ENCODE measurements at places on chromosomes 6 and 20. TPM values are rescaled to one million over a fixed set of nuclear protein-coding genes. Genes with fewer than 3 reads are reported as not detected.

- peaks cover 4% of the 10 kb centered on the region for H3K4me1 ChIP-seq
- DNase-seq = no peak
- H3K27me3 ChIP-seq = peaks cover 12% of the 10 kb centered on the region
- no peaks in the 10 kb centered on the region for H3K36me3 ChIP-seq
- H3K27ac ChIP-seq = no peak overlapping the region
Observed at GRCh38 chr6:150313781-150314180, 55.0 kb upstream of the IYD start.

- H3K4me3 ChIP-seq = peak within 1 kb of the TSS; percentile 93
- DNase-seq = peak; percentile 94
- peak within 1 kb of the TSS; percentile 93 for H3K27ac ChIP-seq
Observed at GRCh38 chr20:2651772-2652723, at the start of gene NOP56. Gene NOP56, plus strand, starts transcription at chr20:2652632. Its CDS starts 29 bp downstream, at chr20:2652661.

GRCh38 chr6:160831739-160832138 lies 129.7 kb downstream of the PLG start:
- no peaks in the 10 kb centered on the region for H3K27me3 ChIP-seq
- no peak for DNase-seq
- no peak overlapping the region for H3K4me3 ChIP-seq
- no peaks in the 10 kb centered on the region for H3K36me3 ChIP-seq

GRCh38 chr20:50663095-50663821 lies 28.1 kb downstream of the RIPOR3 start:
- H3K4me3 ChIP-seq = no peak overlapping the region
- no peaks in the 10 kb centered on the region for H3K36me3 ChIP-seq
- no peaks in the 10 kb centered on the region for H3K4me1 ChIP-seq
- H3K27ac ChIP-seq = no peak overlapping the region

DNA sequence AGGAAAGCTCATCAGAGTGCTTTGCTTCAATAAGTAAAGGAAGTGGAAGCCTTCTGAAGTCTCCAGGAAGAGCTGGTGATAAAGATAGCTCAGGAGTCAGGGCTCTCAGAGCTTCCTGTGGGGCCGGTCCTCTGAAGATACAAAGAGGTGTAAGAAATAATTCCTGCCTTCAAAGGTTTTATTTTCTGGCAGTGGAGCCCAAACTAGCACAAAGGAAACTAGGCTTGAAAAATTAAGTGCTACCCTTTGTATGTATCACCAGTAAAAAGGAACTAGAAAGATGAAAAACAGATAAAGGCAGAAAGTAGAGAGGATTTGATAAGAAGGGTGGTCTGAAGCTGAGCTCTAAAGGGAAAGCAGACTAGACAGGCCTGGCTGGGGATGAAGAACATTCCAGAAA lies 204.1 kb upstream of the SASH1 start:
- H3K4me1 ChIP-seq = no peaks in the 10 kb centered on the region
- H3K36me3 ChIP-seq = no peaks in the 10 kb centered on the region
- H3K27ac ChIP-seq = no peak overlapping the region

GRCh38 chr6:146111881-146112450 lies 83.1 kb downstream of the GRM1 start:
- no peaks in the 10 kb centered on the region for H3K4me1 ChIP-seq
- H3K4me3 ChIP-seq = no peak overlapping the region
- no peaks in the 10 kb centered on the region for H3K36me3 ChIP-seq
- no peak overlapping the region for H3K27ac ChIP-seq

DNA sequence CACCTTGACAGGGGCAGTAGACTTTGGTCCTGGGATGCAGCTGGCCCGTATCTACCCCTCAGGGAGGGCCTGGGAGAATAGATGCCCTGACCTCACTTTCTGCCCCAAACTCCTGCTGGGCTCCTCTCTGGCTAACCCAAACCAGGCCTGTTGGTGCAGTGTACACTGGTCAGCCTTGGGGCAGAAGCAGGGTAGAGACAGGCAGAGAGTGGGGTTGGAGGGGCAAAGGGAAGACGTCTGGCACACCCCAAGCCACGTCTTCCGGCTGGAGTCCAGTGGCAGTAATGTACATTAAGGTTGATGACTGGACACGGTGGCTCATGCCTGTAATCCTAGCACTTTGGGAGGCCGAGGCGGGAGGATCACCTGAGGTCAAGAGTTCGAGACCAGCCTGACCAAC lies 9.3 kb downstream of the DDR1 start:
- peaks cover 6% of the 10 kb centered on the region for H3K36me3 ChIP-seq
- H3K27me3 ChIP-seq = no peaks in the 10 kb centered on the region

DNA sequence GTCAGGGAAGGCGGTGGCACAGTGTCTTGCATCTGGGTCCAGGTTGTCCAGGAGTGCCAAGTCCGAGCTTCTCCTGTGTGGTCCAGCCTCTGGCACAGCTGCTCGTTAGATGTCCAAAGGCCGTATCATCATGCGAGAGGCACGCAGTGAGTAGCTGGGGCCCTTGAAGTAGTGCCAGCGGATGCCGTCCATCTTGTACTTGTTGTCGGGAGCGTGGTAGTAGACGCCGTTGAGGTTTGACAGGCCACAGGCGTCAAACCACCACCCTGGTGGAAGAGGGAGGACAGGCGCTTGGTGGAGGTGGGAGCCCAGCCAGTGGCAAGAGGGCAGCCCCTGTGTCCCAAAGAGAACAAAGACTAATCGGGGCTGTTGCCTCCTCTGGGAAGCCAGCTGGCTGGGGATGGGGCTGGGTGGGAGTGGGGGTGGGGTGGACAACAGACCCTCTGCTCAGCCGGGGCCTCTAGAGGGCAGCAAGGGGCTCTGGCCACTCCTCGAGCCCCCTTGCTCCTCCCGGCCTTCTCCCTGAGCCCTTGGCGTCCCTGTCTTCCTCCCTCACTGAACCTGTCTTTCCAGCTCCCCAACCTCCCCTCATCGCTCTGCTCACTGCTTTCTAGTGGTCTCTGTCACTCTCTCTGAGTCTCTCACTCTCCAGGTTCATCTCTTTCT lies 39.5 kb downstream of the FAM110A start:
- no peaks in the 10 kb centered on the region for H3K4me1 ChIP-seq
- H3K27me3 ChIP-seq = peaks cover 4% of the 10 kb centered on the region

GRCh38 chr6:111591901-111592461 lies 13.7 kb downstream of the TRAF3IP2 start:
- H3K27ac ChIP-seq = no peak overlapping the region
- H3K36me3 ChIP-seq = peaks cover 29% of the 10 kb centered on the region
- H3K4me3 ChIP-seq = no peak overlapping the region
- H3K27me3 ChIP-seq = no peaks in the 10 kb centered on the region
- peaks cover 23% of the 10 kb centered on the region for H3K4me1 ChIP-seq

- H3K4me3 ChIP-seq = peak overlapping the region; percentile 11
- DNase-seq = no peak
- peaks cover 5% of the 10 kb centered on the region for H3K27me3 ChIP-seq
- peaks cover 31% of the 10 kb centered on the region for H3K4me1 ChIP-seq
- H3K27ac ChIP-seq = peak overlapping the region; percentile 13
- peaks cover 3% of the 10 kb centered on the region for H3K36me3 ChIP-seq
Observed at GRCh38 chr6:6694825-6695624, 106.5 kb downstream of the LY86 start.

DNA sequence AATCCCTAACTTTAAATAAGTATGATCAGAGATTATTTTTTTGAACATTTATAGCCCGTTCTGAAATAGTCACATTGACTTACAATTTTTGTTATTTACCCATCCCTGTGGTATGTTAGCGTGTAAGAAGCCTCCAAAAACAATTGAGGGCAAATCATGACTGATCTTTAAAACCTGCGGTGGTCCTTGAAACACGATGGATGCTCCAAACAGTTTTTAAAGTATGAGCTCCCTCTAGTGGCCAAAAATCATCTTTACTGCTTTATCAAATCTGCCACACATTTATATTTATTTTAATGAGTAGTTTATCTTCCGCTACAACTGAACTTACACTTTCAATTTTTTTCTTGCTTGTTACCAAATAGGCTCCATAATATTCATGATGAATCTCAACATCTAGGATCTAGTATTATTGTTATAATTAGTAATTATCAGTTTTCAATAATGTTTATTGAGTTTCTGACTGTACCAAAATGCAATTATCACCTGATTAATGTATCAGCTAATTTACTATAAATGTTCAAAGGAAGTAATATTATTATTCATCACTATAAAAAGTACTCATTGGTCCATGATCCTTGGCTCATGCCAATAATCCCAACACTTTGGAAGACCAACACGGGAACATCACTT lies 52.2 kb downstream of the MARCKS start:
- H3K27me3 ChIP-seq = peaks cover 9% of the 10 kb centered on the region
- H3K36me3 ChIP-seq = no peaks in the 10 kb centered on the region
- no peak overlapping the region for H3K4me3 ChIP-seq

DNA sequence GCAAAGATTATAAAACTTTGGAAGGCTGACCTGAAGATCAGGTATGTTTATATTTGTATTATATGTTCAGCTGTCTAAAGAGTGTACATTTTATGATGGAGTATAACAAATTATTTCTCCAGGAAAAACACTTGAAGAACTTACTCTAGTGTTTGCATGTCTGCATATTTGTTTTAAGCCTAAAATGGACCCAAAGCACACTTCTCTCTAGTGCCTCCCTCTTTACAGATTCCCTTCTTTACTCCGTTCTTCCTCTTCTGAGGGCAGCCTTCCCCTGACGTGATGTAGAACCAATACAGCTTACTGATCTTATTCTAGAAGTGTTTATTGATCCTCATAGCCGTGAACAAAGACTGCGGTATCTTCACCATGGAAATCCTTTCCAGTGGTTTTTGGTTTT lies 13.9 kb downstream of the SUMO4 start:
- peak overlapping the region; percentile 36 for H3K27ac ChIP-seq
- H3K27me3 ChIP-seq = no peaks in the 10 kb centered on the region
- no peak for DNase-seq
- peaks cover 46% of the 10 kb centered on the region for H3K4me1 ChIP-seq
- no peak overlapping the region for H3K4me3 ChIP-seq

GRCh38 chr20:33685328-33686099 lies 671 bp downstream of the E2F1 start:
- peak overlapping the region; percentile 92 for H3K4me3 ChIP-seq
- peak overlapping the region; percentile 89 for H3K27ac ChIP-seq
- H3K4me1 ChIP-seq = peaks cover 75% of the 10 kb centered on the region
- peak; percentile 60 for DNase-seq
- peaks cover 10% of the 10 kb centered on the region for H3K36me3 ChIP-seq
- no peaks in the 10 kb centered on the region for H3K27me3 ChIP-seq

DNA sequence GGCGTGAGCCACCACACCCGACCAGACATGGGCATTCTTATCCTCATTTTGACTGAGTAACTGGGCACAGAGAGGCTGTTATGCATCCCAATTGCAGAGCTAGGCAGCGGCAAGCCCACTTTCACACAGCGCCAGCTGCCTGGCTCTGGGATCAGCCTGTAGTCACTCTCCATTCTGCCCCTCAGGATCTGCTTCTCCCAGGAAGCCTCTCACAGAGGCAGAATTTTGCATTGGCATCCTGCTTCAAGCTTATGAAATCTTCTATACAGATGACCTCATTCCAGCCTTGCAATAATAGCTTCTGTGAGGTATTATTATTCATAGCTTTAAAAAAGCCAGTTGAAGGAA lies 37.0 kb upstream of the IER3 start:
- no peaks in the 10 kb centered on the region for H3K27me3 ChIP-seq
- H3K4me1 ChIP-seq = peaks cover 79% of the 10 kb centered on the region
- peak overlapping the region; percentile 77 for H3K27ac ChIP-seq
- peaks cover 12% of the 10 kb centered on the region for H3K36me3 ChIP-seq
- H3K4me3 ChIP-seq = no peak overlapping the region
- DNase-seq = no peak

- no peak overlapping the region for H3K27ac ChIP-seq
- DNase-seq = no peak
- H3K27me3 ChIP-seq = no peaks in the 10 kb centered on the region
Observed at GRCh38 chr6:145818796-145819195, 4.2 kb upstream of the FBXO30 start.

GRCh38 chr6:134187751-134188150 lies 130.2 kb downstream of the SGK1 start:
- no peaks in the 10 kb centered on the region for H3K27me3 ChIP-seq
- no peak overlapping the region for H3K4me3 ChIP-seq
- no peaks in the 10 kb centered on the region for H3K36me3 ChIP-seq
- peaks cover 5% of the 10 kb centered on the region for H3K4me1 ChIP-seq
- DNase-seq = no peak

DNA sequence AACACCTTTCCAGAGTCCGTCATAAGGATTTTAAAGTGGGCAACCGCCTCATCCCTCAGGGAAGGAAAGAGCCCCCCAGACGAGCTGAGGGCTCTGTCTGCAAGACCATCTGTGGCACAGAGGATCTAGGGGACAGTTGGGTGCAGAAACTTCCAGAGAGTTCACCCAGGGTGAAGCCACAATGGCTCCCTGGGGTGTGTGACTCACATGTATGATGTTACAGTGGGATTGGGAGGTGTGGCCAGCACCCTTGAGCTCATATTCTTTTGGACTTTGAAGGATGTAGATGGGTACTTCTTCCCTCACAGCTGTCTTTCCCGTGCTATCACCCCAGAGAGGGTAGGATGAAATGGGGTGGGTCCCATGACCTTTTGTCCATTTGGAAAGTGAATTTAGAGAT lies 95.5 kb downstream of the NCR2 start:
- no peaks in the 10 kb centered on the region for H3K36me3 ChIP-seq
- peaks cover 35% of the 10 kb centered on the region for H3K27me3 ChIP-seq
- no peak for DNase-seq
- peaks cover 16% of the 10 kb centered on the region for H3K4me1 ChIP-seq
- no peak overlapping the region for H3K27ac ChIP-seq

DNA sequence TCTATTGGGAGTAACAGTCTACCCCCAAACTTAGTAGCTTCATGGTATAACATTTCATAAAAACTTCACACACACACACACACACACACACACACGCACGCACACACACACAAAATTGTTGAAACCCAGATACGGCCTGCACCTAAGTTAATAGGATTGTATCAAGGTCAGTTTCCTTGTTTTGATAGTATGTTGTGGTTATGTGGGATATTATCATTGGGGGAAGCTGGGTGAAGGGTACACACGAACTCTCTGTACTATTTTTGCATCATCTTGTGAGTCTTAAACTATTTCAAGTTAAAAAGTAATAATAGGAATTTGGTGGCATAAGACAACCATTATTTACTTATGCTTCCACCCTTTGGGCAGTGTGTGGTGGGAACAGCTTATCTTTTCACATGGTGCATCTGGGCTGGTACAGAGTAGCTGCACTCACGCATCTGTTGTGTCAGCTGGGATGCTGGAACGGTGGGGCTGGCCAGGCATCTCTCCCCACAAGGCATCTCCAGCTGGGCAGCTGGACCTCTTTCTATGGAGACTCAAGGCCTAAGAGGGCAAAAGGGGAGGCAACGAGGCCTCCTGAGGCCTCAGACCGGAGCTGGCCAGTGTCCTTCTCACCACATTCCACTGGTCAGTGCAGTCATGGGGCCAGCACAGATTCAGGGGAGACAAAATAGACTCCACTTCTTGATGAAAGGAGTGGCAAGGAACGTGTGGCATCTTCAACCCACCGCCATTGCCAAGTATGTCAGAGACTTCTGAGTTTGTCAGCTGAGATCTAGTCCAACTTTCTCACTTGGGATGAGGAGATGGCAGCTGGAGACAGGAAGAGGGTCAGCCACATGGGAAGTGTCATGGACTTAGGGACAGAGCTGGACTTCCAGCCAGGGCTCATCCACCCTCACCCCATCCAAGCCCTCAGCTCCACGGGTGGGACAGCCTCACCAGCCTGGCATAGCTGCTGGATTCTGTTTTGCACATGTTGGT lies 20.5 kb upstream of the IP6K3 start:
- H3K4me3 ChIP-seq = no peak overlapping the region
- no peak for DNase-seq
- peaks cover 9% of the 10 kb centered on the region for H3K27me3 ChIP-seq
- H3K36me3 ChIP-seq = peaks cover 1% of the 10 kb centered on the region

COL11A2 gene
- 0.61 TPM for total RNA-seq

BACH2 gene
- 68.1 TPM for total RNA-seq

PNPLA1 gene
- not detected for total RNA-seq

EDN3 gene
- total RNA-seq = not detected

UNC5CL gene
- 0.93 TPM for total RNA-seq

MBOAT1 gene
- total RNA-seq = 12.2 TPM
